Keratinocyte (primary cell): ENCODE measurements at places on chromosomes 3 and 15. TPM values are rescaled to one million over a fixed set of nuclear protein-coding genes. Genes with fewer than 3 reads are reported as not detected.

Gene NIPA2
- polyA plus RNA-seq, result 52.7 to 81.2 TPM (median 64.6 TPM) in 3 replicates

Gene ABHD14A
- 6.9 to 10.6 TPM (median 7.5 TPM) in 3 replicates for polyA plus RNA-seq

Gene RTP1
- polyA plus RNA-seq, result not detected in 3 replicates

Gene ATP2C1
- polyA plus RNA-seq, result 91.3 to 141 TPM (median 112 TPM) in 3 replicates

Gene CSK
- polyA plus RNA-seq, result 14.9 to 41.5 TPM (median 17.2 TPM) in 3 replicates

Gene NMNAT3
- polyA plus RNA-seq, result 1.5 to 2.2 TPM (median 1.6 TPM) in 3 replicates

Gene SLC9C1
- not detected in 3 replicates for polyA plus RNA-seq

Gene MB21D2
- polyA plus RNA-seq, result 5.5 to 9.0 TPM (median 8.8 TPM) in 3 replicates

Gene IL17RD
- 1.4 to 1.7 TPM (median 1.6 TPM) in 3 replicates for polyA plus RNA-seq

Gene A4GNT
- polyA plus RNA-seq, result not detected in 3 replicates

Gene CD86
- 2.9 to 6.9 TPM (median 6.1 TPM) in 3 replicates for polyA plus RNA-seq

Gene SLC6A11
- 9.4 to 24.8 TPM (median 9.8 TPM) in 3 replicates for polyA plus RNA-seq

Gene RPS17
- 3,935 to 4,320 TPM (median 3,980 TPM) in 3 replicates for polyA plus RNA-seq

Gene EXD1
- polyA plus RNA-seq, result 0.02 to 0.17 TPM (median 0.16 TPM) in 3 replicates

Gene KBTBD8
- 4.2 to 7.5 TPM (median 5.2 TPM) in 3 replicates for polyA plus RNA-seq

Gene ITIH3
- not detected in 3 replicates for polyA plus RNA-seq

Gene CELF6
- polyA plus RNA-seq, result 0.04 to 0.12 TPM in 2 of 3 replicates, not detected in the other

Gene SPESP1
- 3.8 to 6.1 TPM (median 5.3 TPM) in 3 replicates for polyA plus RNA-seq

Gene BTLA
- polyA plus RNA-seq, result 0.08 to 0.09 TPM in 2 of 3 replicates, not detected in the other

Gene HTR3D
- polyA plus RNA-seq, result not detected in 3 replicates

Gene PAQR5
- polyA plus RNA-seq, result 0.06 to 0.30 TPM (median 0.30 TPM) in 3 replicates

Gene GRK7
- not detected in 3 replicates for polyA plus RNA-seq

Gene SPSB4
- polyA plus RNA-seq, result not detected in 3 replicates

Gene LRTM1
- polyA plus RNA-seq, result not detected in 3 replicates

Gene FRMD5
- 6.4 to 11.8 TPM (median 7.3 TPM) in 3 replicates for polyA plus RNA-seq

Gene IL12A
- polyA plus RNA-seq, result 0.15 to 0.54 TPM (median 0.42 TPM) in 3 replicates

Gene GRIP2
- 0.01 to 0.09 TPM (median 0.01 TPM) in 3 replicates for polyA plus RNA-seq

Gene UTS2B
- polyA plus RNA-seq, result not detected in 3 replicates

Gene GOLGA8O
- 0.07 to 0.35 TPM (median 0.14 TPM) in 3 replicates for polyA plus RNA-seq
